Spleen (tissue), 13 donors: ENCODE measurements at places on chromosomes 7 and 10.

DNA sequence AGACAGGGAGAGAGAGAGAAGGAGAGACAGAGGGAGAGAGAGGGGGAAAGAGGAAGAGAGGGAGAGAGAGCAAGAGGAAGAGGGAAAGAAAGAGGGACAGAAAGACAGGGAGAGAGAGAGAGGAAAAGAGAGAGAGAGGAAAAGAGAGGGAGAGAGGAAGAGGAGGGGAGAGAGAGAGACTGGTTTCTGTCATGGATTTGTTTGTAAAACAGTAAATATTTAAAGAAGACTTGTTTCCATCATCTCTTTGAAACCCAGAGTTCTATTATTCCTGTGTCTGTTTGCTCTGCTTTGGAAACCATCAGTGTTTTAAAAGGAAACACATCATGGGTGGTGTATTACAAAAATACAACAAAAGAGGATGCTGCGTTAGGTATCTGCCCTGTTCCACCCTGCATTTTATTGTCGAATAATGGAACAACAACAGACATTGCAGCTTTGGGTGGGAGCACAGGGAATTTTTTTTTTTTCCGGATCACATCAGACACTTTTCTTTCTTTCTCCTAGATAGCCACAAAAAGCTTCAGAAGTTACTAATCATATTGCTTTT lies 150.7 kb upstream of the RSU1 start:
- DNase-seq: no peak

DNA sequence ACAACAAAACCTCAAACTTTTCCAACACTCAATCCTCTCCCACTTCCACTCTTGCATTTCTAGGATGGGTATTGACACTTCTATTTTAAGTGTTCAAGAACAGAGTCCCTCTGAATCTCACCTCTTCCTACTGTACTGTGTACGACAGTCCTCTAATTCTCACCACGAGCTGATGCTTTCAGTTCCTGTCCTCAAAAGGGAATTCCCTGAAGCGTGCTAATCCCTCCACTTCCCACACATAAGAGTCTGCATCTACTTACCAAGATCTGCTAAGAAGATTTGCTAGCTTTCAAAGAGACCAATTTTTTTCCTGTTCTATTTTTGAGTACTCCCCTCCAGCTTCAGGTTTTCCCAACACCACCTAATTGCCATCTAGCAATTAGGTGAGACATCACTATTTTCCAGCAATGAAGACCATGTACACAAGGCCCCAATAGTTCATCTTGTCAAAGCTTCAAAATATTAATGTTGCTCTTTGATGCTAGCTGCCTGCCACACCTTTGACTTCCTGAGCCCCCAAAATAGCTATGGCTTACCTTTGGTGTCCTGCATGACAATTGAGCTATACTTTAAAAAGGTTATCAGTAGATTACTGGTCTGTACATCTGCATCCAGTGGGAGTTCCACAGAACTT lies 54.4 kb downstream of the ARMH3 start:
- no peak for DNase-seq

GRCh38 chr10:12681252-12681651 lies 320.3 kb downstream of the CCDC3 start:
- no peak for DNase-seq

- no peak for DNase-seq
Observed at GRCh38 chr10:19098803-19099202, 50.2 kb downstream of the MALRD1 start.

DNA sequence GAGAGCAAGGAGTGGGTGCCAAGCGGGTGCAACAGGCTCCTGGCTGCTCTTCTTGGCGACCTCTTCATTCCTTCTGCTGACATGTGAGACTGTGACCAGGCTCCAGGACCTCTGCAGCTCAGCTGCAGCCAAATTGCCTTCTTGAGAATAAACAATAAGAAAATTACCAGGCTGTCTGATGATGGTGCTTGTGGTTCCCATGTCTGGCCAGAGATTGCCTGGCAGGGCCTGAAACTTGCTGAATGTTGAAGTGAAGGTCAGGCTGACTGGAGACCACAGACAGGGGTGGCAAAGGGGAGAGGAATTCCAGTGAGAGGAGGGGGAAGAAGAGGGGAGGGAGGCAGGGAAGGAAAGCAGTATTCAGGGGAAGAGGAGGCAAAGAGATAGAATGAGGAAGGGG lies 497.4 kb upstream of the PODXL start:
- DNase-seq: no peak

- no peak for DNase-seq
Observed at GRCh38 chr7:90425376-90425775, 22.1 kb downstream of the CLDN12 start.

- DNase-seq: no peak
Observed at GRCh38 chr10:42809676-42810075, 27.1 kb downstream of the BMS1 start.

DNA sequence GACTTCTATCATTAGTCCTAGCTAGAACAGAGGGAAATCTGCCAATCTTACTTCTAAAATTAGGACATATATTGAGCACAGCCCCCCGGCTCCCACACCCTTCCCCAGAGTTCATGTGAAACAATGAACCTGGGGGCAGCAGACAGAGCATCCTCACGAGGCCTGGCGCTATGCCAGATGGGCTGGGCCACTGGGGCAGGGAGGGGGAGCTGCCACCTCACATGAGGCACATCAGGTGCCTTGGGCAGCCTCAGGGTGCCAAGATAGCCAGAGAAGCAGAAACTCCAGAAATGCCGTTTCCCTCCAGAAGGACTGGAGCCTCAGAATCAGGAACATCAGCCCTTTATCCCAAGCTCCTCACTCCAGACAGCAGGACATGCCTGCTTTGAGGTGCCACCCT lies 92.8 kb upstream of the LANCL2 start:
- no peak for DNase-seq

DNA sequence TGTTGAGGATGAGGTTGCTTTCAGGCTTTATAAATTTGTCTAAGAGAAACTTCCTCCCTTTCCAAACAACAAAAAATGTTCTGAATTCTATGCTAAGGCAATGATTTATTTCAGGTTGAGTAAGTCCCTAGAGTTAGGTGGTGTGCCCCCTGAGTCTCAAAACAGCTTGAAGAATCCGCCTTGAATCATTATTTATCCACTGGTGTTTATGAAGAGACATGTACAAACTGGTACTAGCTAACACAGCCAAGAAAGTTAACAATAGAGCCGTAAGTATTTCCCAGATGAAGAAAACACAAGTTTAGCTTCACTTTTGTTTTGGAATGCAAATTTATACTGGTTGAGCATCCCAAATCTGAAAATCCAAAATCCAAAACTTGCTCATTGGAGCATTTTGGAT lies 66.2 kb upstream of the SRPK2 start:
- DNase-seq: no peak

GRCh38 chr7:29234438-29234837 lies 39.9 kb downstream of the CHN2 start:
- no peak for DNase-seq

DNA sequence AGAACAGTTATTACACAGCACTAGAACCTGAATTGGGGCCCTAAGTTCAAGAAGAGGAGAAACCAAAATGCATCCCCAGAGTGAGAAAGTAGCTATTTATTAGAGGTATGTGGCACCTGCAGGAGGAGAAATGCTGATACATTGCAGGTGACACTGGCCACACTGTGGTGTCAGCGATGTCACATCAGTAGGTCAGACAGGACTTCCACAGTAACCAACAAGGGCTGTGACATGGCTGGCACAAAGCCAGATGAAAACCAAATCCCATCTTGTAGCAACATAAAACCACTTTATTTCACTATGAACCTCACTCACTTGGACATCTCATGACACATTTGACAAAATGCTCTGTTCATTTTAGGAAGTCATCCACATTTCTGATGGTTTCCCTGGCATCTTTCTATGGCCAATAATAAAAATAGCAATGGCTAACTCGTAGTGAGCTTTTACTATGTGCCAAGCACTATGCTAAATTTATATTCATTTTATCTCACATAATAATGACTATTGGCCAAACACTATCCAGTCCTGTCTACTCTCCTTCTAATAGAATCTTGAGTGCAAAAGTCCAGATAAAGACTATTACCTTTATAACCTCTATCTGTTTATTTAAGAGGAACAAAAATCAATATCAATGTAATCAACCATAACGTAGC lies 154.2 kb downstream of the TSPAN12 start:
- no peak for DNase-seq

GRCh38 chr7:12322903-12323300 lies 80.8 kb downstream of the VWDE start:
- DNase-seq: no peak

GRCh38 chr7:47485640-47486435 lies 96.1 kb downstream of the TNS3 start:
- DNase-seq: peak; percentile 71

DNA sequence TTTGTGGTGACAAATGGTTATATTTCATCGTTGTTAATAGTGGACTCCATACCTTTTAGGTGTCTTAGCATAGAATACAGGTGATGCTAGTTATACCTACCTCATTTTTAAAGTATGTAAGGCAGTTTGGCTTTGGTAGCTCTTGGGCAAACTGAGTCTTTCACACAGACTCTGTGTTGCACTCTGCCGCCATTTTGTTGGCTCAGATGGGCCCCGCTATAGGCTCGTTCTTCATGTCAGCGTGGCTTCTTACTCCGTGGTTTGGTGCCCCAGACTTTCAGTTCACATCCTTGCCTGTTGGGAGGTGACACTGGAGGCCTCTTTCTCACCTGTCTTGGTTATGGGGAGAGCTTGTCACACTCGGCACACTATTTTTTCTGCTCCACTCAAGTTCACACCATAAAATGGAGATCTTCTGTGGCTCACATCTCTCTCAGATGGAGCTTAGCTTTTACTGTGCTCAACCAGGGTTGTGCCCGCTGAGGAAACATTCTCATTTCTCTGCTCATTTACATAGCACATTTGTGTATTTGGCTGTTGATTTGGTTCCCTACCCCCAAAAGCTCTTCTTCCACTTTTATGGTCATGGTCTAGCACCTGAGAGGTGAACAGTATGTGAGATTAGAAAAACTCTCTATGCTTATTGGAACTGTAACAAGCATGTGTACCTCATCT lies 178.5 kb downstream of the ARID5B start:
- DNase-seq: no peak

DNA sequence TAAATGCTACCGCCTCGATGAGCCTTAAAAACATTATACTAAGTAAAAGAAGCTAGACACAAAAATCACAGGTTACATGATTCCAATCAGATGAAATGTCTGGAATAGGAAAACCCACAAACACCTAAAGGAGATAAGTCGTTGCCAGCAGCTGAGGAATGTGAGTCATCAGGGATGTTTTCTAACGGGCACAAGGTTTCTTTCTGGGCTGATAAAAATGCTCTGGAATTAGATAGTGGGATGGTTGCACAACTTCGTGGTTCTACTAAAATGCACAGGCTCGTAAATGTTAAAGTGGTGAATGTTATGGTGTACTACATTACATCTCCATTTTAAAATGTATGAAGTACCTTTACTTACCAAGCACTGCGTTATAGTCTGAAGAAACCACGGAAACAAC lies 9.7 kb downstream of the ABLIM1 start:
- no peak for DNase-seq

GRCh38 chr10:77318739-77319138 lies 318.9 kb downstream of the KCNMA1 start:
- DNase-seq: no peak

GRCh38 chr10:124450783-124451057 lies 885 bp upstream of the NKX1-2 start:
- no peak for DNase-seq

- DNase-seq: no peak
Observed at GRCh38 chr10:129841071-129841470, 123.0 kb downstream of the EBF3 start.

GRCh38 chr7:99731638-99732374 lies 3.2 kb downstream of the CYP3A7 start:
- DNase-seq: no peak

DNA sequence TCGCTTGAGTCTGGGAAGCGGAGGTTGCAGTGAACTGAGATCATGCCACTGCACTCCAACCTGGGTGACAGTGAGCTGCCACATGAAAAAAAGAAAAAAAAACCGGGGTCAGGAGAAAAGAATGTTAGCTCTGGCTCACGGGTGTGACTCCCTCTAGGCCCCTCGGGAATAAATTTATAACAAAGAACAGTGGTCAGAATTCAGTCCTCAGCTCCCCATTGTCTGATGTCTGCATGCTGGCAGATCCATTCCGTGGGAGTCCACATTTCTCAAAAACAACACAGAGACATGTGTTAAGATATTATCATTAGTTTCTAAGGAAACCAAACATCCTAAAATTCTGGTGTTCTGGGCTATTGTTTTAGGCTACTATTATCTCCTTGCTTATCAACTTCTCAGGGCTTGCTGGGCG lies 90.6 kb downstream of the MARCHF5 start:
- no peak for DNase-seq

DNA sequence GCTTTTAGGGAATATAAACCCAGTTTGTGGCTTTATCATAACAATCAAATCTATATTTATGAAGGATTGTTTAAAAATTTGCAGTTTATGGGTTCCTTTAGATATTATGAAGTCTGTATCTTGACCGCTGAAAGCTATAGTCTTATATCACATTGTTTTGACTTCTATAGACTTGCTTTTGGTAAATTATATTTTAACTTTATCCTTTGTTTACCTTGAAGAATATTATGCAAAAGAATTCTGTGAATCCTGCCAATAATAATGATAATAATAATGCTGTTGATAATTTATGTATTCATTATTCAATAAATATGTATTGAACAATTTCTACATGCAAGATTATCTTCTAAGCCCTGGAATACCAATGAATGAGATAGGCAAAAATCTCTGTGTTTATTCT lies 101.9 kb upstream of the MTPN start:
- no peak for DNase-seq

GRCh38 chr7:50788382-50788781 lies 5.7 kb upstream of the GRB10 start:
- no peak for DNase-seq

DNA sequence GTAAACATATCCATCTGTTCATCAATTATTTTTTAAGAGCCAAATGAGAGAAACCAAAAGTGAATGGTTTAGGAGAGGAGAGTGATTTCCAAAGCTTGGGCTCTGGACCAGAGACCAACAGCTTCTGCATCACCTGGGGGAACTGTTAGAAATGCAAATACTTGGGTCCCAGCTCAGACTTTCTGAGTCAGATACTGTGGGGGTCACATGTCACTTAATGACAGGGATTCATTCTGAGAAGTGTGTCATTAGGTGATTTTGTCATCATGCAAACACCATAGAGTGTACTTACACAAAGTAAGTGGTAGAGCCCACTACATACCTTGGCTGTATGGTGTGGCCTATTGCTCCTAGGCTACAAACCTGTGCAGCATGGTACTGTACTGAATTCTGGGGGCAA lies 128.5 kb upstream of the PRR15 start:
- no peak for DNase-seq

GRCh38 chr10:79273604-79274003 lies 73.7 kb upstream of the PPIF start:
- DNase-seq: no peak

DNA sequence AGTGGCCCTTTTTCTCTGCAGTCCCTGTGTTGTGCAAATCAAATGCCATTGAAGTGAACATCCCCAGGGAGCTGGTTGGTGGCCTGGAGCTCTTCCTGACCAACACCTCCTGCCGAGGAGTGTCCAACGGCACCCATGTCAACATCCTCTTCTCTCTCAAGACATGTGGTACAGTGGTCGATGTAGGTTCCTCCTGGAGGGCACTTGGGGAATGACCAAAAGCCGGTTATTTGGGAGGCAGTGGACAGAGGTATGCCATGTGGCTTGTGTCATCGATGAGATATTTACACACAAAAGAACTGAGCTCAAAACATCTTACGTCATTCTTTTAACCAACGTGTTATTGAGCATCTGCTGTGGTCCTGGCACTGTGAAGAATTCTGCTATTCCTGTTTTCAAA lies 19.7 kb downstream of the OIT3 start:
- DNase-seq: no peak
